ENCODE measurements at places on chromosomes 7 and 10.

DNA sequence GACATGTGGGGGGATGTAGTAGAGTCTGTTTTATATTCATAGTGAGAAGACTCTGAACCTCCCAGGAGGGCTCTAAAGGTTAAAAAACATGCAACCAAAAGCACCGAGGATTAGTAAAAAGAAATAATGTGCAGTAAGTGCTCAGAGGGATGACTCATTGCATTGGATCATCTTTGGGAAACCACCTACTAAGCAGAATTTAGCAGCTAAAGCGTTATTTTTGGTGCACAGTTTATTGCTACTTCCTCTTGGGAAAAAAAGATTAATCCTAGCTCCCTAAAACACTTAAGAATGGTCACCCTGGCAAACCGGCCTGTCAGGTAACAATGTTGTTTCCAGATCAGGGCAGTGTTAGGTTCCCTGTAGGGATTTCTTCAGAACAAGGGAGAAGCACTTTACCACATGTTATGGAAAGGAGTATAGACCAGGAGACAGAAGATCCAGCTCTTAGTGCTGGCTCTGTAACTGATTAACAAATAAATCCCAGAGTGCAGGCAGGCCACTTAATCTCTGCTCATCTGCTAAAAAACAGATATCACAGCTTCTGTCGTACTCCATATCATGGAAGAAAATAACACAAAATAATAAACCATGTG is 44.8 kb upstream of the FAM133B start:
- no peak for DNase-seq

DNA sequence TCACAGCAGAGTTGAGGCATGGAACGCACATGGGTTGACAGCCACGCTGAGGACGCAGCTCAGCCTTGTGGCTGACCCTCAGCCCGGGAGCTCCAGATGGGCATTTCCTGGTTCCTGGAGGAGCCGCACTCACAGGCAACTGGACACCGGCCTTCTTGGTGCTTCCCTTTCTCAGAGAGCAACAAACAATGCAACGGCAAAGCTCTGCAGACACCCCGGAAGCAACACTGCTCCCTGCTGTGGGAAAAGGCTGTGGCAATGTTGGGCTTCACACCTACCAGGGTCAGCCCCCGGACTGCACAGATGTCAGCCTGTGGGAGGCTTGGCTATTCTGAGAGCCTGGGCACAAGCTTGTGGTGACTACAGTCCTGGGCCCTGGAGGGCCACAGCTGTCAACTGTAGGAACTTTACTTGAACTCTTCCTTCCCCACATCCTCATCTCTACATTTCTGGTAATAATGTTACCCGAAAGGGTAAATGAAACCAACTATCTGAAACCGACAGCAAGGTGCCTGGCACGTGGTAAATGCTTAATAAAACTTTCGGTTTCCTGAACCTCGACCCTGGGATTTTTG is 597.5 kb upstream of the MKI67 start:
- DNase-seq, result no peak

GRCh38 chr7:52150952-52151351 is 834.3 kb upstream of the COBL start:
- no peak for DNase-seq

DNA sequence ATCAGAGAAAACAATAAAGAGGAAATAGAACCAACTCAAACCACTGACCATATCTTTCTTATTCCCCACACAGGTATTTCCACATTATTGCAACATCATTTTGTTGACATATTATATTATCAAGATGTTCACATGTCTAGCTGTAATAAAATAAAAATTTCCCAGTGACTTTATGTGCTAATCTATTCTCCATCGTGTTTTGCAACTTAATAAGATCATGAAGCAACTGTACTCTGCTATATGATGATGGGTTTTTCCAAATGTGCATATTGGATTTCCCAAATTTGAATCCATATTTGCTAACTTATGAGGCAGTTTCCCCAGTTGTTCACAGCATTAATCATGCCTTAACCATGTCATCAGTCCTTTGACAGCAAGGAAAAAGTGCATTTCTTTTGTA is 127.8 kb downstream of the ITGB8 start:
- no peak for DNase-seq

GRCh38 chr7:140230516-140230860 is 53.7 kb upstream of the KDM7A start:
- DNase-seq, result no peak

GRCh38 chr7:40077849-40078248 is 56.6 kb downstream of the MPLKIP start:
- DNase-seq, result no peak

- no peak for DNase-seq
Measured at GRCh38 chr7:132980402-132980801, 101.5 kb downstream of the CHCHD3 start.

DNA sequence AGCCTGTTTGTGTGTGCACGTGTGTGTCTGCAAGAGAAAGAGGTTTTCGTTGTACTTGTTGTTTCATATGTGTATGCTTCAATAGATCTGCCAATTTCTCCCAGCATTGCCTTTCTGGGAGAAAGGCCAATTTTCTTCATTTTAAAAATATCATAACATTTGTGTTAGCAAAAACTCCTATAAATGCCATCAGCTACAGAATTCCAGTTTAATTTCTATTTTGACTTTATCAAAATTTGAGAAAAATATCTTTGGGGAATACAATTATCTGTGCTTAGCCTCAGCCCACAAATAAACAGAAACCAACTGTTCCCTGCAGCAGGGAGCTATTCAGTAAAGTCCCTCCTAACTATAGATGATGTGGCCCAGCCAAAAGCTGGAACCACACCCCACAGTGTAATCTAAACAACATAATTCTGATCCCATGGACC is 68.3 kb upstream of the MGMT start:
- DNase-seq, result no peak

DNA sequence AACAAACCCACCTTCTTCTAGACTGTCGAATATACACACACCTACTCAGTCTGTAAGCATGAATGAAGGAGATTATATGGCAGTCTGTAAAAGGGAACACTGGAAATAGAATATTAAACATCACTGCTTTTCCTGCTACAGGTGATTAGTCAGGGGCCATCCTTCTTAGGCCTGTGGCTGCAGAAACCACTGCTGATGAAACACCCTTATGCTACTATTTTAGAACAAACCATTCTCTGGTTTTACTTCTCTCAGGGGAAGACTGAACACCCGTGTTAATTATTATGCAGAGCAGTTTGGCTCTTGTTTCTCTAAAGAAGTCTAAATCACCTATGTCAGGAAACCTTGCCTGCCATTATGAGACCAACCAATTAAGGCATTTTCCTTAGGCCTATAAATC is 351.1 kb upstream of the KLF6 start:
- no peak for DNase-seq

DNA sequence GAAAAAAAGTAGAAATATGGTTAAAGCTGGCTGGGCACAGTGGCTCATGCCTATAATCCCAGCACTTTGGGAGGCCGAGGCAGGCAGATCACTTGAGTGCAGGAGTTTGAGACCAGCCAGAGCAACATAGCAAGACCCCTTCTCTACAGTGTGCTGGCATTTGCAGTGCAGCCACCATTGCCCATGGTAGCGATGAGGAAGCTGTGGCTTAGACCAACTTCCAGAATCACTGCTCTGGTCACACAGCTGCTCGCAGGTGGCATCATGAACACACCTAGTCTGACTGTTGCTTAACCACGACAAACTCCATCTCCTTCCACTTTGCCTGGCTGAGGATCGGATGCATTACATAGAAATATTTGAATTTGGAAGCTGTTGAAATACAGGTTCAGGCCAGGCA is 137.1 kb downstream of the CUX1 start:
- DNase-seq, result no peak

- DNase-seq, result no peak
Measured at GRCh38 chr7:49644396-49645166, 128.9 kb upstream of the VWC2 start.

- DNase-seq, result no peak
Measured at GRCh38 chr7:54326592-54327167, 215.5 kb upstream of the VSTM2A start.

- DNase-seq, result no peak
Measured at GRCh38 chr7:44757739-44758138, 9.1 kb downstream of the ZMIZ2 start.

GRCh38 chr7:16491148-16491547 is 25.6 kb upstream of the SOSTDC1 start:
- no peak for DNase-seq

GRCh38 chr7:1989049-1989860 is 243.5 kb downstream of the MAD1L1 start:
- no peak for DNase-seq

- DNase-seq, result no peak
Measured at GRCh38 chr7:41880107-41880506, 177.2 kb upstream of the INHBA start.

- no peak for DNase-seq
Measured at GRCh38 chr10:14184841-14185315, 145.8 kb downstream of the FRMD4A start.

DNA sequence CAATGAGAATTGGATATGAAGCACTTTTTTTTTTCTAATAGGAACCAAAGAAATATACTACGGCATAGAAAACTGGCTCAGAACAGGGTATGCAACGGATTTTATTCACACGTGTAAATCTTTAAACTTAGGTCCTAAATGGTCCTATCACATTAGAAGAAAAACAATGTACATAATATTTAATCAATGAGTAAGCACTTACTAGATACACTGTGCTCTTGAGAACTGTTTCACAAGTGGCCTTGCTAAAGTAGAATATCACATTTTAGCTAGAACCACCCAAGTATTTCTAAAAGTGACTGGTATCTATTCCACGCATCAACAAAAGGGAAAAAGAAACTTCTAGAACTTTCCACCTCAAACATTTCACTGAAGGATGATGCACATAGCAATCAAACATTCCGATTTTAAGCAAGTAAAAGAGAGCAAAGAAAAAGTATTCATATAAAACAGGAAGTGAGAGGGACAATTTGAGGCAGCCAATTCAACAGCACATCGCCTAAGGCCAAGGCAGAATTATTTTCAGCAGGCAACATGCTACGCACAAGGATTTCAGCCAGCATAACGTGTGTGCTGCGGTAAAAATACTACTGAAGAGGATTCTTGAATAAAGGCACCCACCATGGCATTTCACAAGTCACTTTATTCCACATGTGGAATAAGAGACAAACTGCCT is 55.8 kb downstream of the PARD3 start:
- no peak for DNase-seq

DNA sequence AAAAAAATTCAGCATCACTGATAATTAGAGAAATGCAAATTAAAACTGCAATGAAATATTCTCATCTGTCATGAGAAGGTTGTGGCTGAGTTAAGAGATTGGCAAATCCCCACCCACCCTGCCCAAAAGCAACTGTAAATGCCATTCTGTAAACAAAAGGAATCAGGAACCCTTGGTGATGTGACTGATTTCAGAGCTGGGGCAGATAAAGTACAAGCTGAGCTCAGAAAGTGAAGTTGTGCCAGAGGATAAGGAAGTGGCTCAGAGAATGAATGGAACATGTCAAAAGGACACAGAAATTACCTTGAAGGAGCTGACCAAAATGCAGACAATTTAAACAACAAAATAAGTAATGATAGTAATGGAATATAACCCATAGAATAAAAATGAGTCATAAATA is 32.7 kb upstream of the ARMS2 start:
- DNase-seq, result no peak
